Naive thymus-derived CD8-positive, alpha-beta T cell (primary cell): ENCODE measurements at places on chromosomes 11 and 22.
A peak's percentile ranks its signal among the peaks of the same experiment; 100 is the strongest.

DNA sequence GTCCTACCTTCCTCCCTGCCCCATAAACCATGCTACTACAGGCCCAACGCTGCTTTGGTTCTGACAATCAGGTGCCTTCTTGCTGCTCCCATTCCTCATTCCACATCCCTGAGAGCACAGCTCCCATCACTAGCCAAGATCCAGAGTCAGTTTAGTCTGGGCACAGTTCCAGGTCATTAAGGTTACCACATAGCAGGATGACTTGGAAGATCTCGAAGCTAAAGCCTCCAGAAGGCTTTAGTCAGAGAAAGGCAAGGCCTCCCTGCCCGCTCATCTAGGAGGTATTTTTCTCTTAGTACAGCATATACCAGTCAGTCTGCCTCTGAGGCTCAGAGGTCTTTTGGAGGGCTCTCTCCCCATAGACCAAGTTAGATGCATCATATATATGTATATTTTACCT is 30.3 kb downstream of the TRIM66 start:
- DNase-seq, result no peak

- DNase-seq, result no peak
These were observed 117.3 kb downstream of the CEP164 start for GRCh38 chr11:117444711-117445658.

DNA sequence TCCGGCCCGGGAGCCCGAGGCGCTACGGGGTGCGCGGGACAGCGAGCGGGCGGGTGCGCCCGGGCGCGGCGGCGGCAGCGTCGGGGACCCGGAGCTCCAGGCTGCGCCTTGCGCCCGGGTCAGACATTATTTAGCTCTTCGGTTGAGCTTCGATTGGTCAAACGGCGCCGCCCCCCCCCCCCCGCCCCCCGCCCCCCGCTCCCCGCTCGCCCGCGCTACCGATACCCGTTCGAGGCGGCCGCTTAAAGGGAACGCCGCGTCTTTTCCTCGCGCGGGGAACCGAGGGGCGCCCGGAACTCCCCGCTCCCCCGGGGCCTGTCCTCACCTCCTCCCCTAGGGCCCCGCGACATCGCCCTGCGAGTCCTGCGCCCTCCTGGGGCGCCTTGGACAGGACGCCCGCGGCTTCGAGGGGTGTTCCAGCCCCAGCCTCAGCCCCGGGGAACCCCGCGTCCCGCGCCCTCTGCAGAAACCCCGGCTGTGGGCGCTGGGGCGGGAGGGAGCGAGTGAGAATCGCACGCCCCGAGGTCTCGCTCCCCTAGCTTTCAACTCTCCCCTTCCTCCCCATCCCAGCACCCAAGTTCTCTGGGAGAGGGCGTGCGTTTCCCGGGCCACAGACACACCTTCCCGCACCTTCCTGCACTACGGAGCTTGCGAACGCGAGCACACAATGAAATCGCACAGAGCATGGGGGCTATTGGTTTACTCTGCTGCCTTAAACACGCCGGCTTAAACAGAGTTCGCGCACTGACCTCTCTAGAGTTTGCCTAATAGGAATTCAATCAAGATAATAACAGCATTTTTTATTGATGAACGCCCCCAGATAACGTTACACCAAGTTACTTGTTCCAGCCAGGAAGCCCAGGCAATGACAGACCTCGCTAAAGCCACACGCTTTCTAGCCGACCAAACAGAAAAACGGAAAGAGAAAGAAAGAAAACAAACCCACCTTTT is at the start of gene BDNF:
Gene BDNF (minus strand): TSS at position 105 of the 951 bp plus-strand sequence. CDS start 41,891 bp downstream, outside the sequence.
- DNase-seq, result no peak

- DNase-seq, result no peak
These were observed 30.2 kb upstream of the APOBEC3A start for GRCh38 chr22:38927033-38927781.

DNA sequence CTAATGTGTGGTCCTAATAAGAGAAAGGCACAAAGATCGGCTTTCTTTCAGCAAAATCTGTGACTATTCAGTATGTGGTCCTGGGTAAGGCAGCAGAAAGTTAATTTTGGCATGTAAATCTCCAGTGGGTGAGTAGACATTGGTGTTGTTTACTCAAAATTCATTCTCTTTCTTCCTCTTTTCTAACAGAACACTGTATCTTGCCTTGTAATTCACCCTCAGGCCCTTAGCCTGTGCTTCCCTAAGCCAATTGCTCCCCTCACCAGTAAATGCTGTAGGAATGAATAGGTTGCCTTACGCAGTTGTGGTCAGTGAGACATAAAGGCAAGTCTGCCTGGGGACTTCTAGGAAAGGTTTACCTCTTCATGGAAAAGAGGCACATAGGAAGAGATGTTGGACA is 49.9 kb upstream of the PDE3B start:
- no peak for DNase-seq

DNA sequence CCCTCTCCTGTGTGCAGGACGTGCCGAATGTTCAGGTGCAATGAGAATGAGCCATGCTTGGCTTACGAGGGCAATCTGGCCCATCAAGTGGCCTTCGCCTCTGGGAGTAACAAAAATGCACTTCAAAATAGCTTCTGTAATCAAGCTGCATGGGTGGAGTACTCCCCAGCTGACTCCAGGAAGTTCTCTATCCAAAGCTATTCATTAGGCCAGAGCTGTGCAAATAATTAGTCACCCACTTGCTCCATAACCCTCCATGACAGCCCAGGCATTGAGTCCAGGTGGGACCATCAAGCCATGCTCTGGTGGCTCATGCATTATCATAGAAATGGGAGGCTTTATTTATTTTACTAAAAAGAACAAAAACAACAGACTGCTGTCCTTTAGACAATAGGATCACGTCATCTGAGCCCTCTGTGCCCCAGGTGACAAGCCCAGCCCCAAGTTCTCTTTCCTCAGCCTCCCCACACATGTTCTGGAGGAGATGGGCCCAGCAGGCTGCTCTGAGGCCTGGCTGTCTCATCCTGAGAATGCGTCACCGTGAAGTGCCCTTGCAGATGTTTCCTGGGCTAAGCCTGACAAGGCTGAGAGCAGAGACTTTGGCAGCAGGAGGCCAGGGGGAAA is 244.7 kb downstream of the ETS1 start:
- peak; percentile 28 for DNase-seq

- no peak for DNase-seq
These were observed 30.3 kb downstream of the SGSM1 start for GRCh38 chr22:24836282-24836681.

- peak; percentile 81 for DNase-seq
These were observed 16.6 kb upstream of the ARHGAP8 start for GRCh38 chr22:44735518-44736428.

- DNase-seq, result no peak
These were observed 92.9 kb downstream of the TRAF6 start for GRCh38 chr11:36417154-36417553.

GRCh38 chr11:95435628-95436353 is 204.8 kb upstream of the SESN3 start:
- DNase-seq, result no peak

DNA sequence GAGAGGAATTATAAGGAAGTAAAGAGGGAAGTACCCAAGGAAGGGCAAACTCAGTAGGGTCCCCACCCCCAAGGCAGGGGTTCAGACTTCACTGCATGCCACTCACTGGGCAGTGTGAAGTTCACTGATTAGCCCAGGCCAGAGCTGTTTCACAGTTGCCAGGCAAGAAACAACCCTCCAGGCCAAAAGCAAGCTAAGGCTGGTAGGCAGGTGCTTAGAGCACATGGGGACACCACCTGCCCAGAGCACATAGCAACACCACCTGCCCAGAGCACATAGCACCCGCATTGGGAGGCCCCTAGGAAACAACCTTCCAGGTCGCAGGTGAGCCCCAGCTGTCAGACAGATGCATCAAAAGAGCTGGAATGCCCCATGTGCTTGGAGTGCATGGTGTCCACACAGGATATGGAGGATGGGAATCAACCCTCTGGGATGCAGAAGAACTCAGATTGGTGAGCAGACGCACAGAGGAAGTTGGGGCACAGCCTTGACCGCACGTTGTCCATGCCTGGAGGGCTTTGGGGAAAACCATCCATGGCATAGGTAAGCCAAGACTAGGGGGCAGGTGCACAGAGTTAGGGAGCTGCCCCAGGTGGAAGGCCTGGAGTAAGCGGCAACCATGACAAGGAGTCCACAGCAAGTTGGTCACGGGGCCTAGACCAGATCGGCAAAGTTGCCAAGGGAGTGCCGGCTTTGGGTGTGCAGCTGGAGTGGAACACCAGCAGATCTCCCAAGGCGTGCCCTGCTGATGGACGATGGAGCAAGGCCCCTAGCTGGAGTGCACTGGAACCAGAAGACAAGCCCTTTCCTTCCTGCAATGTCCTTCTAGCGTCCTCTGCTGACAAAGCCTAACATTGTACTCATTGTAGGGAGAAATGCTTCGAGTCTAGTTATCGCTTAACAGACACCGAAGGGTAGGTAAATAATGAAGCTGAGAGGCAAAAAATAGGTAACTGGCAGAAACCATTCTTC is 7.8 kb upstream of the TMEM216 start:
- no peak for DNase-seq
